CD4-positive, alpha-beta T cell treated with Interferon gamma for 1 hour (primary cell): ENCODE measurements at places on chromosomes 1 and 21.
A peak's percentile ranks its signal among the peaks of the same experiment; 100 is the strongest.

DNA sequence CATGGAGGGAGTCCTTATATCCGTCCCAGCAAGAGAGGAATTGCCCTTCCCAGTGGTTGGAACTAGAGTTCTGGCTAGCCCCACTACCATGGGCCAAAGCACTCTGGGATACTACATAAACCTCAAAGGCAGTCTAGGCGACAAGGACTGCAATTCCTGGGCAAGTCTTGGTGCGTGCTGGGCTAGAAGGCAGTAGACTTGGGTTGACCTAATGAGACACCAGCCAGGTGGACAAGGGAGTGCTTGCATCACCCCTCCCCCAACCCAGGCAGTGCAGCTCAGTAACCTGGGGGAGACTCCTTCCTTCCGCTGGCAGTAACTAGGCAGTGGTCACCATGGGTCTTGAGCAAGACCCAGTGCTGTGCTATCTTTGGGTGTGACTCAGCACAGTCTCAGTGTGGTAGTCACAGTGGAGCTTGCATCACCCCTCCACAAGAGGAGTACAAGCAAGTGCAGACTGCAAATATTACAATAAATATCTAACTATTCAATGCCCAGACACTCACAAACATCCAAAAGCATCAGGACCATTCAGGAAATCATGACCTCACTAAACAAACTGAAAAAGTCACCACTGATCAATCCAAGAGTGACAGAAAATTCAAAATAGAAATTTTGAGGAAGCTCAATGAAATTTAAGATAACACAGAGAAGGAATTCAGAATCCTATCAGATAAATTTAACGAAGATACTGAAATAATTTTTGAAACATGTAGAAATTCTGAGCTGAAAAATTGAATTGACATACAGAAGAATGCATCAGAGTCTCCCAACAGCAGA, 84.7 kb upstream of the LYPLAL1 start:
- peak; percentile 79 for DNase-seq

DNA sequence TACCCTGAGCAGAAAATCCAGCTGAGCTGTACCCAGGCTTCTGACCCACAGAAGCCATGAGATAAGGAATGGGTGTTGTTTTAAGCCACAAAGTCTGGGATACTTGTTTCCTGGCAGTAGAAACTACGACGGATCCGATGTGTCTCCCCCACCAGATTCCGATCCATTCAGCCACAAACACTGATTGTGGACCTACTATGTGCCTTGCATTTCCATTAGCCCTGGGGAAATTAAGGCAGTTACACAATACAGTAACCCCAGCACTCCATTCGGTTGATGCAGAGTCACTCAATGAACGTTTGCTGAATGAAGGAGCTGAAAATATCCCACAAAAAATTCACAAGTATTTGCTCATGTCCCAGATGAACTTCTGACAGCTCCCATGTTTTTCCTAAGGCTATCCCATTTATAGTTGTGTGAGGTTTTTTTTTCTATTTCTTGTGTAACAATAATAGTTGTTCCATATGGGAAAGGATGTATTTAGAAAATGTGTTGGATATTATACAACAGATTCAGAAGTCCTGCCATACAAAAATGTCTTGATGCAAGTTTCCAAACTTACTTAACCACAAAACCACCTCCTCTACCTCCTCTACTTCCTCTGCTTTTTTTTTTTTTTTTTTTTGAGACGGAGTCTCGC, 29.6 kb upstream of the KAZN start:
- no peak for DNase-seq

GRCh38 chr1:234706199-234706598, 96.2 kb upstream of the IRF2BP2 start:
- no peak for DNase-seq

DNA sequence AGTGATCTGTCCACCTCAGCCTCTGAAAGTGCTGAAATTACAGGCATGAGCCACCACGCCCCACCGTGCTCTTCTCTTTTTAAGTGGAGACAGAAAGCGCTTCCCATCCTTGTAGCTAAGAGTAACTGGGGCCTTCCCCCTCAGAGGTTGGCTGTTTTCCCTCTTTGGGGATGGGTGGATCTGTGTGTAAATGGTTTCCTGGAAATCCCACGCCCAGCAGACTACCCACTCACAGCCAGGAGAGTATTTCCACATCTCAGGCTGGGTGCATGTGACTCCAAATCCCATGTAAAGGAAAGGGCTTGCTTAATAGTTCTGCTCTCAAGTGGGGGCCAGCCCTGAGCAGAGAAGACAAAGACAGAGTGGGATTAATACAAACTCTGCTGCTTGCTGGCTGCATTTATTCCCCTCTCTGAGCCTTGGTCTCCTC, 19.6 kb upstream of the TCEA3 start:
- DNase-seq = no peak

- no peak for DNase-seq
Observed at GRCh38 chr1:9850442-9851162, 26.8 kb upstream of the CLSTN1 start.

DNA sequence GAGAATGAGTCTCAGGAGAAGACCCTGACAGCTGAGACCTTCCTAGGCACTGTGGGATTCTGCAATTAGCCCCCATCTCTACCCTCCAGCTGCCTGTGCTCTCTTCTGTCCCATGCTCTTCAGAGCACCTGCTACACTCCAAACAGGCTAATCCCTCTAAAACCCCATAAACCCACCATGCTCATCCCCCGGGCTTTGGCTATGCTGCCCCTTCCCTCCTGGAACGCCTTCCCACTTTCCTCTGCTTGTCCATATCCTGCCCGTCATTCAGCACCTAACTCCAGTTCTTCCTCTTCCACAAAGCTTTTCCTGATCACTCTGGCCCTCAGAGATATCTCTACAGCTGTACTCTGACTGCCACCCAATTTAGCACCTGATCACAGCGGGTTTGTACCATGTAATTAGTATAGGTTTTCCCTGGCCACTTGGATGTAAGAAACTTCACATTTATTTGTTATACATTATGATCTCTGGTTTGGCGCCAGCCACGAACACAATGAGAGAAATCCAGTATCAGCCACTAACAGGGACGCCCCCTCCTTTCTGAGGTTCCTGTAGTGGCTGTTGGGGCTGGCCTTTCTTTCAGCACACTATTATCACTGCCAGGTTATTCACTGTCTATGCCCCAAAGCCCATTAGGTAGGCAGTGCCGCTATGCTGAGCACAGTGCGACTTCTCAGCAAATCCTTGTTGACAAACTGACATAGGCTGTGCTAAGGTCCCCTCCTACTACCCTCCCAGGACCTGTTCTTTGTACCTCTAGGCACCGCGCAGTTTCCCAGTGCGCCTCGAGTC, 45.1 kb downstream of the CDC7 start:
- no peak for DNase-seq

- DNase-seq = no peak
Observed at GRCh38 chr1:28031173-28031572, 57.2 kb downstream of the EYA3 start.

DNA sequence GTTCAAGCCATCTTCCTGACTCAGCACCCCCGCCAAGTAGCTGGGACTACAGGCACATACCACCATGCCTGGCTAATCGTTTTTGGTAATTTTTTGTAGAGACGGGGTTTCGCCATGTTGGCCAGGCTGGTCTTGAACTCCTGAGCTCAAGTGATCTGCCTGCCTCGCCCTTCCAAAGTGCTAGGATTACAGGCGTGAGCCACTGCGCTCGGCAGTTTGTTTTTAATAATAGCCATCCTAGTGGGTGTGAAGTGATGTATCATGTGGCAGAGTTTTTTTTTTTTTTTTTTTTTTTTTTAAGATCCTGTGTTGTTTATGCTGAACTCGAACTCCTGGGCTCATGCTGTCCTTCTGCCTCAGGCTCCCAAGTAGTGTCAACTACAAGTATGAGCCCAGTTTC, 51.8 kb downstream of the SPEN start:
- DNase-seq = no peak

- DNase-seq = no peak
Observed at GRCh38 chr1:38183096-38183495, 136.5 kb upstream of the POU3F1 start.

GRCh38 chr1:231691618-231692259, 65.1 kb downstream of the DISC1 start:
- DNase-seq = no peak

DNA sequence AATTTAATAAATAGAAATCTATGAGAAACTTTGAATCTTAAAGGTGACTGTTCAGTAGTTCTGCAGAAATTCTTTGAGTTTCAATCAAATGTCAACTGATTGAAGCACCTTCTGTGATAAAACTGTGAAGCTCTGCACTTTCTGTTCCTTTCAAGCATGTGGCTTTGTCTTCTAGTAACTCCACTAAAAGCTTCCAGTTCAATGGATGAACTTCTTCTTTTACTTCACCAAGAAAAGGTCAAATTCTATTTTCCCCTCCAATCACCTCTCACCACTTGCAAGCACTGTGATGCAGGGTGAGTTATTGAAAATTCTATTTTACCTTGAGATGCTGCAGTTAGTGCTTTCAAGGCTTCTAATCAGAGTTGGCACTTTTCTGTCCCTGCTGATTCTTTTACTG, 515.3 kb upstream of the B3GALT2 start:
- DNase-seq = no peak

DNA sequence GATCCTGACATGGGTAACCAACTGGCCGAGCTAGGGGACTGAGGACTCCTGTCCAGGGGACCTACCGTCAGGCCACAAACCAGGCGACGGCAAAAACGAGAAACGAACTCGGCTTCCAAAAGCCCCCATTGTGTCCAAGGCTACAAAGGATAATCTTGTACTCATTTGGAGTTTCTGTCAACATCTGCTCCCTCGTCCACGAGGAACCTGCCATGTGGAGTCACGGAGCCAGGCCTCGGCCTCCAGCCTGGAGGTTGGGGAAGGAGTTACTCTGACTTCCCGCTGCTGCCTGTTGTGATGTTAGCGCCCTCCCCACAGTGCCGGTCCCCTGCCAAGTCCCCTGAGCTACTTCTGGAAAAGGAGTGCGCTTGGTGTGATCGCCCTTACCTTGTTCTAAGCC, 7.3 kb downstream of the KRTAP10-1 start:
- no peak for DNase-seq

DNA sequence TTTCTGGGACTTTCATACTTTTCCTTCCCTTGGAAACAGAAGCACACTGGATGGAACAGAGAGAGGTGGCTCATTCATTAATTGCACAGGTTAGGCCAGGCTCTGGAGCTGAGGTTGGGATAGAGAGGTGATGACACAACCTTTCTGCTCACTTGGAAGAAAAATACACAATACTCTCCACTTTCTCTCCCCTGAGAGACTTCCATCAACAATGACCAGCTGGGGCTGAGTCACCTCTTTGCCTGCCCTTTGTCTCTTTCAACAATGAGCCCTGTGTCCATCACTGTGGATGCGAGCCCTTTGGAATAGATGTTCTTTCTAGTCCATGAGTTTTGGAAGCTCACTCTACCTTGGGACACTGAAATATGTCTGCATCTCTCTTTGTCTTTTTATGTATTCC, 43.1 kb downstream of the ATP2B4 start:
- no peak for DNase-seq

GRCh38 chr1:54788459-54788858, 12.7 kb downstream of the TTC22 start:
- no peak for DNase-seq

GRCh38 chr1:83593073-83593472, 405.9 kb downstream of the TTLL7 start:
- no peak for DNase-seq

DNA sequence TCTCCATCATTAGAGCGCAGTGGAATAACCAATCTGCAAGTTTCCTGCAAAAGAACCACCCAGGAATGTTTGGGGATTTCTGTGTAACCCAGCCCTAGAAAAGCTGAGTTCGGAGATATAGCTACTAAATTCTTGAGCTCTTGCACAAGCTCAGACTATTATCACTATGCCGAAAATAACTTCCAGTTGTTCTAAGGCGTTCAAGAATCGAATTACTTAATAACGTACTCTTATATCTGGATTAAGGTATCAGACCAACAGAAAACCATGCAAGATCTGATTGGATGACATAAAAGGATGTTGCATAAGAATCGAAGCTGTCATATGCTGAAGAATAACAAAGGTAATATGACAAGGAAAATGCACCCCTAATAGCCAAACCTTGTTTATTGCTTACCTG, 7.5 kb upstream of the LAMC2 start:
- DNase-seq = no peak

DNA sequence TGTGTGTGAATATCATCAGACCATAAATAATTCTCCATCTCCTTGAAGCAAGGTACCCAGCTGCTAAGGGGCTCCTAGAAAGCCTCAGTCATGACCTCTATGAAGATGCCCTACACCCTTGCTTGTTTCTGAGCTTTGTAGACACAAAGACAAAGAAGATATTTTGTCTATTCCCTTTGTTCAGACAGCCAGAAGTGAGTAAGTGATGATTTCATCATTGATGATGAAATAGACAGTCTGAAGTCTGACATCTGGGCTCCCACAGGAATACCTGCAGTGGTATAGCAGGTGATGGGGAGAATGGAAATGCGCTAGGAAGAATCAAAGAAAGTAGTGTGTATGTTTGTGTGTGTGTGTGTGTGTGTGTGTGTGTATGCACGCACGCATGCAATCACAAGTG, 82.2 kb upstream of the DPT start:
- DNase-seq = no peak

GRCh38 chr1:211735208-211736170, 60.1 kb upstream of the NEK2 start:
- DNase-seq = no peak

DNA sequence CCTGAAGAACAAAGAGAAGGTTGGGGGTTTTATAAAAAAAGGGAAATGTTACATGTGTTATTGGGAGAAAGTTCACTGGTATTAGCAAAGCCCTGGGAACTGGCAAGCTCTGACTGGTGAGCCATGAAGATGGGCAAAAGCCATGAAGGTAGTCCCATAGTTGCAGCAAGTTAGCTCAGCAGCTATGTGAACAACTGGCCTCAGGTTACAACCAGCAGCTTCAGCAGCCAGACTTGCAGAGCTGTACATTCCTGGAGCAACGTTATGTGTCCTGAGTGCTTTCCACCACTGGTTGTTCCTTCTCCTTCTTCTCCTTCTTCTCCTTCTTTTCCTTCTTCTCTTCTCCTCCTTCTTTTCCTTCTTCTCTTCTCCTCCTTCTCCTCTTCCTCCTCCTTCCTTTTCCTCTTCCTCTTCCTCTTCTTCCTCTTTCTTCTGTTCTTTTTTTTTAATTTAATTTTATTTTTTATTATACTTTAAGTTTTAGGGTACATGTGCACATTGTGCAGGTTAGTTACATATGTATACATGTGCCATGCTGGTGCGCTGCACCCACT, 56.1 kb upstream of the TLR5 start:
- no peak for DNase-seq

GRCh38 chr1:235067396-235068157, 61.1 kb downstream of the TOMM20 start:
- peak; percentile 50 for DNase-seq

DNA sequence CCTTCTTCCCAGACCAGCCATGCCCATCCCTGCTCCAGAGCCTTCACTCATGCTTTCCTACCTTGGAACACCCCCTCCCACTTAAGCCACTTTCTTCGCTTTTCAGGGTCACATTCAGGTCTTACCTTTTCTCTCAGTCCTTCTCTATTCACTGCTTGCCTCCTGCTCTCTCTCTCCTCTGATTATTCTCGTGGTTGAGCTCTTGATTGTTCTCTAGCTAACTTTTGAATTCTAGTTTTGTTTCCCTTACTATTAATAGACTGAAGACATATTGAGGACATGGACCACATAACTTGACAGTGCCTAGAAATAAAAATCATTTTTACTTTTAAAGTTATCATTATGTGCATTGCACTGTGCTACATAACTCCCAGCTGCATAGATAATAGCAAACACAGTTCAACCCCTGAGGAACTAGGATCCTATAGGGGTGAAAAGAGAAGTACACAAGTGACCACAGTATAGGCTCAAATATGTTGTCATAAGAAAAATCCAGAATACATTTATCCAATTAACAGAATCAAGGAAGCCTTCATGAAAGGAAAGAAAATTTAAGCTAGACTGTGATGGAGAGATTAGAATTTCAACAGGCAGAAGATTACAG, 21.5 kb downstream of the INSL5 start:
- no peak for DNase-seq
